ENCODE measurements at places on chromosomes 11 and 22. TPM values are rescaled to one million over a fixed set of nuclear protein-coding genes. Genes with fewer than 3 reads are reported as not detected.

Gene AIFM3
- 0.20 TPM for total RNA-seq

Gene MYO18B
- 7.0 TPM for total RNA-seq

Gene MPPED2
- total RNA-seq, result not detected

Gene GAB4
- total RNA-seq, result not detected

Gene C2CD3
- total RNA-seq, result 18.5 TPM

Gene TRIM51
- total RNA-seq, result not detected

- no peak for DNase-seq
These were observed 109.8 kb downstream of the ATXN10 start for GRCh38 chr22:45781459-45781858.

- no peak for DNase-seq
These were observed 94.8 kb upstream of the APOA1 start for GRCh38 chr11:116932181-116932580.

DNA sequence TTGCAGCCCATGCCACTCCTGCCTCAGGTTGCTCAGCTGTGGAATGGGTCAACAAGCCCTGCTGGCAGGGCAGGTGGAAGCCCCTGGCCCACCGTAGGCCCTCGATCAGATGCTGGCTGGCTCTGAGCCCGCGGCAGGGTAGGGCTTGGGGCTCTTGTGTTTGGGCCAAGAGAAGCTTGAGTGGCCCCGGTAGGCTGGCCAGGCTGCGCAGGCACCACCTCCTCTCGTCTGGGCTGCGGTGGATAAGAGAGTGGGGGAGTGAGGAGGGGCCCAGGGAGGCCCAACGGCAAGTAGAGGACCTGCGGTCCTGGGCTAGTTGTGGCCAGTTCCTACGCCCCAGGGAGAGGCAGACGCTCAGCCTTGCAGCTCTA, 115.2 kb downstream of the CEP164 start:
- DNase-seq, result no peak

- DNase-seq, result no peak
These were observed 17.6 kb downstream of the FADS3 start for GRCh38 chr11:61873588-61874376.

DNA sequence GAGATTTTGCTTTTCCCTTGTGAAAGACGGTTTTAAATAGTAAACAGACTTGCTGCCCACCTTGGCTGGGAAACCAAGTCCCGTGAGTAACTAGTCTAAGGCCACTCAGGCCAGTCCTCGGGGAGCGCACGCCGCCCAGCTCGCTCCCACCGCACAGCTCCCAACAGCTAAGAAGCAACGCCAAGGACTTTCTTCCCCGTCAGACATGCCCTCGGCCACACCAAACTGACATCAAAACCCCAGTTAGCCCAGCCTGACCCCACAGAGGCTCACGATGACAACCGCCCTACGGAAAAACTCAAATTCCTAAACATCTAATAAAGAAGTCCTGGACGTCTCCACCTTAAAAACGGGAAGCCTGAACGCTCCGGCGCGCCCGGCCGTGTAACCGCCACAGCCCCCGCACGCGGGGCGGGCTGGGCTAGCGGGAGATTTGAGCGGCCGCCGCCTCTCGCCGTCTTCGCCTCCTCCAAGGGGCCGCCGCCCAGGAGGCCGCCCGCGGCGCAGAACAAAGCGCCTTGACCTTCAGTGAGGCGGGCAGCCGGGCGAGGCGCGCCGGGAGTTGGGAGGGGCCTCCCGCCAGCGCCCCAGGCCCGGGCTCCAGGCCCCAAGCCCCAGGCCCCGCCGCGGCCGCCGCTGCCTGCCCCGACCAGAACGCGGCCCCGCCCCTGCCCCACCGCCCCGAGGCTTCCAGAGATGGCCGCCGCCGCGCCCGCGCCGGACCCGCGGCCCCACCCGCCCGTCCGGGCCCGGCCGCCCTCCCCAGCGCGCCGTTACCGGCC, 486 bp downstream of the NAP1L4 start:
- DNase-seq, result peak; percentile 79

GRCh38 chr11:46972343-46972742, 35.8 kb downstream of the CSTPP1 start:
- no peak for DNase-seq

DNA sequence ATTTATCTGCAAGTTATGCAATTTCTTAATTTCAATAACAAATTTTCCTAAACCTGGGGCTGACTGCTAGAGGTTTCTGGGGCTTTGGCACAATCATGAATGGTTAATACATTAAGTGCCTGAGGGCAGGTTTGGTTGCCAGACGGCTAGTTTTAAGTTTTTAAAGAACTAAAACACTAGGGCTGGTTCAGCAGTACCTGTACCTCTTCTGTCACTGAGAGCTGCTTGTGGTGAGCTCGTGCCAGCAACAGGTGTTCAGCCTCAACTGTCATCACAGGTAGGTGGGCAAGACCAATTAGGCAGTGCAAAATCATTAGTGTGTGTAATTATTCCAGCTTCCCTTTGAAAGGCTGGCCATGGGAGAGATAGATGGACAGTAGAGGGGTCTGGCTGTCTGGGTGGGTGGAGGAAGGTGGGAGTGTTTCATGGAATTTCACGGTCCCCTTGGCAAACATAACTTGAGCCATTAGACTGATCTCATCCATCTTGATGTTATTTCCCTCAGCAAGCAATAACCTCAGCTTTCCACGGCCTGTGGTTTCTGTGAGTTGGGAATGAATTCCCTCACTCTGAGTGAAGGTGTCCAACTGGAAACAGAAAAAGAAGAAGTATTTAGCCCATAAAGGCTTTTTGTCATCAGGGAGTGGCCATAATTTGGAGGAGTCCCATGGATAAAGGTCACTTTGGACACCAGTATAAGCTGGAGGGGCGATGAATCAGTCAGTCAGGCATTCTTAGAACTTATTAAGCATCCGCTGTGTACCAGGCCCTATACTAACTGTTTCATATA, 114.8 kb downstream of the SNX19 start:
- DNase-seq, result no peak

GRCh38 chr22:37237371-37238268, 6.4 kb downstream of the RAC2 start:
- DNase-seq, result no peak

DNA sequence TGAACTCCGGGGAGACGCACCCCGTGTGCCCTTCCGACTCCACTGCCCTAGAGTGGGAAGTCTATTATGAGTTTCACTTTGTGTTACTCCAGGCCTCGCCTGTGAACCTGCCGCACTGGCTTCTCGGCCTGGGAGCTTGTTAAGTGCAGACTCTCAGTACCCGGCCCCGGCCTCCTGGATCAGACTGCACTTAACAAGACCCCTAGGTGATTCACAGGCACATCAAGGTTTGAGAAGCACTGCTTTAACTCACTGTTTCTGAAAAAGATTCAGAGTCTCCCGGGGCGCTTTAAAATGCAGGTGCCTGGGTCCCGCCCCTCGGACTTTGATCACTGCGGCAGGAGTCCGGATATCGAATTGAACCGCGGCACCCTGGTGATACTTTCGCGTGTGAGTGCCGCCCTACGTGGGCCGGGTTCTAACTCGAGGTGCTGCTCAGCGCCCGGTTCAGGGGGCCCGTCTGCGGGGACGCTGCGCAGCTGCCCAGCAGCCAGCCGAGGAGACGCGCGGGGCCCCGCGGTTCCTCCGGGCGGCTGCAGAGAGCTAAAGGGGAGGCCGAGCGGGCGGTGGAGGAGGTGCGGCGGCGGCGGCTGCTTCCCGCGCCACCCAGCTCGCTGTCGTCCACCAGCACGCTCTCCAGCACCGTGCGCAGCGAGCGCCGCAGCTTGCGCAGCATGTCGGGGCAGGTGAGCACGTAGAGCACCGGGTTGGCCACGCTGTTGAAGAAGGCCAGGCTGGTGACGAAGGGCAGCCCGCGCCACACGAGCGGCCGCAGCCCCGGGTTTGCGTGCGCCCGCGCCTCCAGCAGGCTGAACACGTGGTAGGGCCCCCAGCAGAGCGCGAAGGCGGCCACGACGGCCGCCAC, 3.4 kb downstream of the PTGDR2 start:
- DNase-seq, result no peak

DNA sequence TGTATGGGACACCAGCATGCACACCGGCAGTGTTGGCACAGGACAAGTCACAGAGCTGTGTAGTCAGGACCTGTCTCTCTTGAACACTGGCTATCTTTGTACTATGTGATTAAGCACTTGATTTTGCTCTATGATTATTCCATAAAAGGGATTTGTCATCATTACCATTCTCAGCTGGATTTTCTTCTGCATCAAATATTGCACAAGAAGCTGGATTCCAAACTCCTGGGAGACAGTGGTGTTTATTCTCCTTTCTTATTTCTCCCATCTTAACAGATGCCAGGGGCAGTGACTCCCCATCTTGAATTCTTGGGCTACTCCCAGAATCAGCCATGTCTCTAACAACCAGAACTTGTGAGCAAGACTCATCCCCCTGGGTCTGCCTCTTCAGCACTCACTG, 62.5 kb upstream of the GNAZ start:
- DNase-seq, result peak; percentile 49

DNA sequence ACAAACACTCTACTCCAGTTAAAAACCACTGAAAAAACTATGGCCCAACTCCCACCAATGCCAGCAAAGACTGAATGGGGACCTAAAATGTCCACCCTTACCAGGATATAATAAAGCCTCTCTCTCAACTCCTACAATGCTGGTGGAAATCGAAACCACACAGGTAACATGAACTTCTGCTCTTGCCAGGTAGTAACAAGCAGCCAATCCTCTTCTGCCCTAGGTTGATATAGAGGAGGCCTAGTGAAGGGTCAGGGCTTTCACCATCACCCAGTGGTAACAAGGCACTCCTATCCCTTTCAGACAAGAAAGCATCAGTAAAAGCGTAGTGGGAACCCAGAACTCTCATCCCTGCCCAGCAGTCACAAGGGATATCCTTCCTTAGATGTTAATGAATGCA, 22.6 kb downstream of the DCUN1D5 start:
- no peak for DNase-seq

DNA sequence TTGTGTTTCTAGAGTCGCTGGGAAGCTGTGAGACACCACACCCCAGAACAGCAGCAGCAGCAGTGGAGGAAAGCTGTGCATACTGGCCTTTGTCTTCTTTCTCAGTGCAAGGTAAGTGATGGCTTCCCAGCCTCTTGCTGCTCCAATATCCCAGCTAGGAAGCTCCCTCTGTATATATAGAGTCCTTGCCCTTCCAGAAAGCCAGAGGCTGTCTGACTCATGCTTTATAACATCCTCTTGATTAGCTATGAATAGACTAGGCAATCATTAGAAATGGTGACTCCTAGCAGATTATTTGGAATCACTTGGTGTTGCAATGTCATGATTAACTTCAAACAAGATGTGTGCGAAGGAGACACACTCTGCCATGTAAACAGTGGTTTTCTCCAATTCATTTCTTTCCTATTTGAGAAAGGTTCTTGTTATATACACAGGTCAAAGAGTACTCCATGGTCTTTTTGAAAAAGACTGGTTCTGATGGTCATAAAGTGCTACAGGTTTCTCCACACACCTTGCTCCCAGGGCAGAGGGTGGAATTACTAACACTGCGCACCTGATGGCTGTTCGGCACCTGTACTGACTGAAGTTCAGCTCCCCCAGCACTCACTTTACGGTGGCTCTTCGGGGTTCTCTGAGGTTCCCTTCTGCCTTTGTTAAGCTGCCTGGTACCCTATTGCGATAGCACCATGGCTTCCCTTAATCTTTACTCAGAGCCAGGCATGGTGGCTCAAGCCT, at the start of gene MMP1:
Gene MMP1 (minus strand): TSS at position 149 of the 735 bp plus-strand sequence. CDS start 68 bp downstream, at position 81.
- no peak for DNase-seq

DNA sequence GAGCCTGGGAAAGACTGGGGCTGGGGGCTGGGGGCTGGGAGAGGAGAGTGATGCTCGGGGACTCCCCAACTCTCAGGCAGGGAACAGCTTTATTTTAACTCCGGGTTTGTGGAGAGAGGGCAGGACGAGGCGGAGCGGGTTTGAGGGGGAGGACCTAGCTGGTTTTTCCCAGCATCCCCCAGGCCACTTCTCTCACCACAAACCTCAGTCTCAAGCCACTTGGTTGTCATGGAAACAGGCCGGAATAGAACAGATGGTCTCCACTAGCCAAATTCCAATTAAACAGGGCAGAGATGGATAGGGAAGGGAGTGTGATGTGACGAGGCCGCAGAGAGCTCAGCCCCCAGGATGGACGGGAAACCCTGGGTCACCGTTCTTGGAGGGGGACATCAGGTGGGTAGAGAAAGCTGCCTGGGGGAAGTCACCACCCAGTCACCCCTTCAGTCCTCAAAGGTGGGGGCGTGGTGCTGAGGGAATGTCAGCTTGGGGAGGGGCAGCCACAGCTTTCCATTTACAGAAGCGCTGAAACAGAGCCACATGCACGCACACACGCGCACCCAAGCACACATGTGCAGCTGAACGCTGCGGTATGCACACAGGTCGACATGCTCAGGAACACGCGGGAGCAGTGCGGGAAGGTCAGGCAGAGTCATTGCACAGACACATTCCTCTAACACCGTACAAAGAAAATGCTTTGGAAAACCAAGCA, 19.2 kb downstream of the NECTIN1 start:
- DNase-seq, result no peak

DNA sequence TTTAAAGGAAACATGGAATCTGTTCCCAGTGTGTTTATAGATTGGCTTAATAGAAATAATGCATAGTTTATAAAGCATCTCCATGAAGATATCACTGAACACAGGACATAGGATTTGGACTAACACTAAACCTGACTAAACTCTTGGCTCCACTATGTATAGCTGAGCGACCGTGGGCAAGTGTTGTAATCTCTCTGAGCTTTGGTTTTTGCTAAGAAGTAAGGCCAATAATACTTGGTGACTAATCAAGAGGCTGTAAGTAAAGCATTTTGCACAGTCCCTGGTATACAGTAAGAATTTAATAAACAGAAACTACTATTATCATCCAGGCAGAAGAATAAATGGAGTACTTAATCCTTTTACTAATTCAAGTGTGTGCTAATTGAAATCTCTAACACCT, 125.5 kb upstream of the MTMR2 start:
- no peak for DNase-seq

GRCh38 chr11:127381247-127381646, 380.7 kb upstream of the KIRREL3 start:
- no peak for DNase-seq

GRCh38 chr11:132960273-132961078, 571.8 kb downstream of the OPCML start:
- no peak for DNase-seq
